NCI-H748 treated with DMSO at 0.1 percent for 48 hours (cell line): ENCODE measurements at places on chromosomes 6 and 20.

DNA sequence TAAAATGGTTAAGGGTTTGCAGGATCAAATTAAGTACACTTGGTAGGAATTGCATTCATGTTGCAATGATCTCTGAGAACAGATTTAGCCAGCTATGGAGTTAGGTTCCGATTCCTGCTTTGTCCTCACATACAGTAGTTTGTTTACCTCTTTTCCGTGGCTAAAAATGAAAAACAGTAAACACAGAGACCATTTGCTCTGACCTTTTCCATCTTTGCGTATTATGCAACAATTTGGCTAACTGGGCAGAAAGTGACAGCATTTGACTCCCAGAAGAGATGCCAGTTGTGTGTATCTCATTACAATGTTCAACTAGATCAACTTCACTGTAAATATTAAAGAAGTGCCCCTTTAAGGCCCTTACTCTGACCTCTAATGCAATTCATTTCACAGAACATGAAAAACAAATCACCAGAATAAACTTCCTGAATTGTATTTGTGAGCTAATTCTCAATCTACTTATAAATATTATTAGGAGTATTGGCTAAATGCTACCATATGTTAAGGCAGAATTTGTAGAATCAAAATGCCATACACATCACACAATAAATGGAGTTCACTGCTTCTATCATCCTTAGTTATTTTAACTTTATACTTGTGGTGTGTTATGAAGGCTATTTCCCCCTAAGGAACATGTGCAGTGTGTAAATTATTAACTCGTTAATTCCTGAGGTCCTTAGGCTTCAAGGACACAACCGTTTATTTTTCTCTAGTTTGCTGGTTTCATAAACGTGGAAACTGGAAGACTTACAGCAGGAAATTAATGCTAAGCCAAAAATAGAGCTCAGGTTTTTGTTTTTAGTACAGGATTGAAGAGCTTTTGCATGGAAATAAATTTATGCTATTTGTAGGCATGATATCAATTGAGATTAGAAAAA is 380.7 kb upstream of the CITED2 start:
- DNase-seq, result no peak

DNA sequence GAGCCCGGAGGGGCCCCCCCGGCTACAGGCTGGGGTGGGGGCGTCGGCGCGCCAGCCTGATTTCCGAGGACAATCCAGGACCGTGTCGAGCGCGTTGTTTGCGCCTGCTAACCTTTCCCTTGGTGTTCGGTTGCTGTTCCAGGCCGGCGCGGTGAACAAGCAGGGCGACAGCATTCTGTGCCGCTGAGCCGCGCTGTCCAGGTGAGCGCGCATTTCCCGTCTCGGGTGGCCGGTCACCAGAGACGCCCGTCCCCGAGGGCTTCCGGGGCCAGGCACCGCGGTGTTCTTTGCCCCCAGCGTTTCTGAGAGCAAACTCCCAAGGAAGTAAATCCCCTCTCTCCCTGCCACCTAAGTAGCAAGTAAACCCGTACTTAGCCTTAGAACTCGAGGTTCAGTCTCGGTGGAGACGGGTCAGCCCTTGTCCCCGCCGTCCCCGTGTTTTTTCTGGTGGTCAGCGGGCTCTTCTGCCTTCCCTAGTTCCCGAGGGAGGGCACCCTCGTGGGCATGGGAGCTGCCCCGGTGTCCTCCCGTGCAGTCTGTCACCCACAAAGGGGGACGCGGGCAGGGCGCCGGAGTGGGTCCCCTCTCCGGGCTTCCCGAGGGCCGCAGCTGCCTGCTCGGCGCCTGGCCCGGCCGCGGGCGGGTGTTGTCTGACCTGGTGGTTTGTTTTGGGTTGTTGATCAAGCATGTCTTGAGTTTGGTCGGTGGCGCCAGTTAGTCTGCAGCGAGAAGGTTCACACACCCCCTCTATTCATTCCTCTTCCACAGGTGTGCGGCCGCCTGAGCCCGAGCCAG is 1.5 kb downstream of the ID4 start:
- DNase-seq, result peak; percentile 96

- no peak for DNase-seq
Observed at GRCh38 chr20:9517297-9518162, 3.1 kb downstream of the LAMP5 start.

DNA sequence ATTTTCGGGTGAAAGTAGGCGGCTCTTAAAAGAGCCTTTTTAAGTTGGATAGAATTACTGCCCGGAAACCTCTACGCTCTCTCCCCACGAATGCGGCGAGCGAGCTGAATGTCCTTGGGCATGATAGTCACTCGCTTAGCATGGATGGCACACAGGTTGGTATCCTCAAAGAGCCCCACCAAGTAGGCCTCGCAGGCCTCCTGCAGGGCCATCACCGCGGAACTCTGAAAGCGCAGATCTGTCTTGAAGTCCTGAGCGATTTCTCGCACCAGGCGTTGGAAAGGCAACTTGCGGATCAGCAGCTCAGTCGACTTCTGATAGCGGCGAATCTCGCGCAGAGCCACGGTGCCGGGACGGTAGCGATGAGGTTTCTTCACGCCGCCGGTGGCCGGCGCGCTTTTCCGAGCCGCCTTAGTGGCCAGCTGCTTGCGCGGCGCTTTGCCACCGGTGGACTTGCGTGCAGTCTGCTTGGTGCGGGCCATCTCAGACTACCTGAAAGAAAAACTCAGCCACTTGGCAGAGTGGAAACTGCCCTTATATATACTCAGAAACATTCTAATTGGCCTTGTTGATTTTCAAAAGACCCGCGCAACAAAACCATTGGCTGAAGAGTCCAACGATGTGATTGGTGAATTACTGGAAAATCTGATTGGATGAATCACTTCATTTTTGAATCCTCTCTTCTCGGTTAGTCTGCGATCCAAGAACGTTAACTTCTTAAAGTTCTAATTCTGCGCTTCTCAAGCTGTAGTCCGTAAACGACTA is 93.9 kb upstream of the BTN3A2 start:
- peak; percentile 98 for DNase-seq
